Mucosa of gallbladder (tissue), 1 donor: ENCODE measurements at places on chromosomes 4 and X.

- no peak for DNase-seq
These were observed 104.1 kb downstream of the ZAR1 start for GRCh38 chr4:48594180-48594579.

DNA sequence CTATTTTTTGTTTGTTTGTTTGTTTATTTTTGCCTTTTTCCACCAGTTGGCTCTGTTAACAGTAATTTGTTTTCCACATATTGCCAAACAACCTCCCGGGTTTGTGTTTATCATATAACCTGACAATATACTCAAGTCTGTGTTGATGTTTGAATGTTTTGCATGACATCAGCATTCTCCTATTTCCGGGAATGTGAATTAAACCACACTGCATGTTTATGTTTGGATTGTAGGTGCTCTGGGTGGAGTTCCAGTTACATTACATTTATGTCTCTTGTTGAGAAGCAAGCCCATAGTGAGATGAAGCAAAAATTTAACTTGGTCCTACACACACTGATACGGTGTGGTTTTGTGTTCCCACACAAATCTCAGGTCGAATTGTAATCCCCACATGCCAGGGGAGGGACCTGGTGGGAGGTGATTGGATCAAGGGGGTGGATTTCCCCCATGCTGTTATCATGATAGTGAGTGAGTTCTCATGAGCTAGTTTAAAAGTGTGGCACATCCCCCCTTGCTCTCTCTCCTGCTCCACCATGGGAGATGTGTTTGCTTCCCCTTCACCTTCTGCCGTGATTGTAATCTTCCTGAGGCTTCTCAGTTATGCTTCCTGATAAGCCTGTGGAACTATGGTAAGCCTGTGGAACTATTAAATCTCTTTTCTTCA, 54.4 kb upstream of the CLNK start:
- DNase-seq, result no peak

DNA sequence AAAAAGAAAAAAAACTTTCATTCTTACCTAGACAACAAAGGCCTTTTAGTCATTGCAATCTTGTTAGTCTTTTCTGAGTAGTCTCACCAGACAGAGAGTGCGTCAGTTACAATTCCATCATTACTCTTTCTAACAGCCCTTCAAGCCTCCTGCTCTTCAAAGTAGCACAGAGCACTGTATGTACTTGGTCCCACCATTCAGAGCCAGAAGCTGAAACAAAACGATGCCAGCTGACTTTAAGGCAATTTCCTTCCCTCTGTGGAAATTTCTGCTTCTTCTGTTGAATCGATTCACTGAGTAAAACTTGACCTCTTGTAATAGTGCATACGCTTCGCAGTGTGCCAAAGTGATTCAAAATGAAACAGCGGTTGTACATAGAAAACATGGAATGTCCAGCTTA, 57.7 kb upstream of the TENM3 start:
- no peak for DNase-seq

GRCh38 chrX:14027511-14028019, 2.1 kb downstream of the GEMIN8 start:
- DNase-seq, result no peak

DNA sequence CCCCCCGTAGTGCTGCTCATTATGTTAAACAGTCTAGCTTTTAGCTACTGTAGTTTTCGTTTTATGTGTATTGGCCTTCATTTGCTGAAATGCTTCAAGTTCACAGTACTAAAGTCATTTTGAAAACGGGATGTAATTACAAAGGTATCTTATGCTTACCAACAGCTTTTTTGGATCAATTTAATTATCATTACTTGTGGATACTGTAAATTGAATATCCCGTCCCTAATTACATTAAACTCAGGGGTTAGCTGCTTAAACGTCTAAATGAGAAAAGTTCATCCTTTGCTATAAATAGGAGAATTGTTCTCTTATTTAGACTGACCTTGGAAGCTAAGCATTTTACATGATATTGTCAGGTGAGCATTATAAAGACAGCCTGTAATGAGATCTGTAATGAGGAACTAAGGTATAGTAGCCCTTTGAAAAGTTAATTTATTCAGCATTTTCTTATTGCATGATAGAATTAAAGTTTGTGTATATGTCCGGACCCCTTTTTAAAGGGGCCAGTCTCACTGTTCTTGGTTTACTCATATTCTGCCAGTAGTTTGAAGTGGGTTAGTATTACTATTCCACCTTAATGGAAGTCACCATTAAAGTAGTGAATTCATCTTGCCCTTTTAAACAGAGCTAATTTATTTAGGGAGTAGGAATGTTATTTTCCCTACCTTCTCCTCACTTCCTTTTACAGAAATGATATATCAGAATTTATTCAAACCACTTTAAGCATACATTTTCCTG, 252.6 kb downstream of the TENM3 start:
- DNase-seq, result no peak

- no peak for DNase-seq
These were observed 40.5 kb downstream of the FRYL start for GRCh38 chr4:48739560-48740019.

GRCh38 chr4:183348706-183349659, 26.8 kb upstream of the CLDN24 start:
- no peak for DNase-seq

- no peak for DNase-seq
These were observed 60.5 kb upstream of the SLC25A4 start for GRCh38 chr4:185082561-185082960.

DNA sequence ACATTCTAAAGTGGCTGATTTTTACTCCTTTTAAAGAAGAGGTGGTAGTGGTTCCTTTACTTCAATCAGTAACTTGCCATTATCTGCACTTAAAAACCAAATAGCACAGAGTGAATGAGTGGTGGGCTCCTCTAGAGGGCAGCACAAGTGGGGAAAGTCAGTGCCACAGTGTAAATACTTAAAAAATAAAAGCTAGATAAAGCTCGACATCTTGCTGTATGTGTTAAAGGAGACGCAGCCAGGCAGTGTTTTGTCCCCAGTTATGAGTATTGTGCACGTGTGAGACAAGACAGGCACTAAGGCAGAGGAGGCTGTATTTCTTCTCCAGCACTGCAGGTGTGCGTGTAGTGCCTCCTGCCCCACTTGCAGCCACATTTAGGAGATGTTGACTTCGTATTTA, 24.6 kb downstream of the NAP1L5 start:
- DNase-seq, result no peak

GRCh38 chrX:140799216-140799615, 89.7 kb downstream of the LINC00632 start:
- DNase-seq, result no peak

- DNase-seq, result no peak
These were observed 28.5 kb downstream of the EMCN start for GRCh38 chr4:100489305-100489704.

DNA sequence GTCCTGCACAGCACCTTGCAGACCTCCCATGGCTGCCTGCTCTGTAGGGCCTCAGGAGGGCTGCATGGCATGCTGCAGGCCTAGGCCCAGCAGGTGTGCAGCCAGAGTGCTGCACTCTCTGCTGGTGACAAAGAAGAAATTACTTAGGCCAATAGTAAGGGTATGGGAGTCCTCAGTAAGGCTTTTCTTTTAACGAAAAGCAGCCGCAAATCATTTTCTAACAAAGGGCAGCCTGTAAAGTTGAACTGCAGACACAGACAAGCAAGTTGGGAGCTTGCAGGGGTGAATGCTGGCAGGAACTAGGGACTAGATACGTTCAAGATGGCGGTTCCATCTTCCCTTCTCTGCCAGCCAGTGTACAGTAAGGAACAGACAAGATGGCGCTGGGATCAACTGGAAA, 22.4 kb upstream of the UBA6 start:
- no peak for DNase-seq

GRCh38 chr4:97507587-97508245, 635.6 kb downstream of the STPG2 start:
- no peak for DNase-seq

GRCh38 chr4:53196882-53197771, 168.7 kb downstream of the SCFD2 start:
- no peak for DNase-seq

- peak; percentile 33 for DNase-seq
These were observed 1.9 kb downstream of the GASK1B start for GRCh38 chr4:158170691-158171561.

DNA sequence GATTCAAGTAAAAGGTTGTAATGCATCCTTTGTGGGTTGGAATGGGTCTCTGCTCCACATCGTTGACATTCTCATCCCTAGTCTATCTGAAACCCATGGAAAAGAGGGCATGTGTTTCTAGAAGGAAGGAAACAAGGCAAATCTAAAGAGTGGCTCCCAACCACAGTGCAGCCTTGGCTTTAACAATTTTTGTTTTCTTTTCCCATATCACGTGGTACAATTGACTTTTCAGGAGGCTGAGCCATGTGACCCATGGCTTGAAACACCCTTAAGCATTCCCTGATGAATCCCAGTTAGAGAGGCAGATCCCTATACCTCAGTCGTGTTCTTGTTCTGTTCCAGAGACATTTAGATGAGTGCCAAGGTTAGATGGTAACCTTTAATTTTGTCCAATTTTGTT, 12.8 kb downstream of the DCUN1D4 start:
- no peak for DNase-seq

DNA sequence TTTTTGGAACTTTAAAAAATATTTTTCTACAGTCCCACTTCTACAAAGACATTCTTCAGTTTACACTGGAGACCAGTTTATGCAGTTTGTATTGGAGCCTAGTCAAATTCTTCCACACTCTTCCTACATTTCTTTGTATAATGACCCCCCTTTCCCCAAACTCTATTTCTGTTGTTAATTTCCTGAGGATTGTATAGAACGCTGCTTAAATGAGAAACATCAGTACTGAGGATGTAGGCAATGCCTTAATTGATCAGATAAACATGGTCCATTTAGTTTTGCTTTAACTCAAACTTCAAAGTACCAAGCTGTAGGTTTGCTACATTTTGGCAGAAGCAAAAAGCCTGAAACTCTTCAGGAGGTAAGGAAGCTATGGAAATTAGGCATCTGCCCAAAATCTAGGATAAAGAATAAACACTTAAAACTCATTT, 155.5 kb downstream of the SLC7A11 start:
- DNase-seq, result no peak

- DNase-seq, result no peak
These were observed 56.8 kb downstream of the TRPC5 start for GRCh38 chrX:112025753-112026152.

- DNase-seq, result no peak
These were observed 6.0 kb upstream of the AFP start for GRCh38 chr4:73429826-73430587.

- no peak for DNase-seq
These were observed 208.4 kb downstream of the GASK1B start for GRCh38 chr4:157964463-157964862.

DNA sequence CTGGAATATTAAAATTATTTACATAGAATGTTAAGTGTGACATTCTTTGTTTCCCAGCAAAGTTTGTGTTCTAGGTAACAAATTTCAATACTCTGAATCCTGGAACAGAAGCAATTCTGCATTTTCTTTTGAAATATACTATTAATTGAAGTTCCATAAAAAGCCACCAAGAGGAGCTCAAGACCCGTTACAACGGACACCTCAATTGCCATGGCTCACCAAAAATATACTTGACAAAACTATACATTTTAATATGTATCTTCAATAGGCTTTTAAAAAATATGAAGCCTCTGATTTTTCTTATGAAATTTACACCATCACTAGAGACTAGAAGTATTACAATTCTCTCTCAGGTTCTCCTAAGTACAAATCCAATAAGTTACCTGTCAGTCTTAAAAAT, 111.4 kb downstream of the NYX start:
- no peak for DNase-seq

DNA sequence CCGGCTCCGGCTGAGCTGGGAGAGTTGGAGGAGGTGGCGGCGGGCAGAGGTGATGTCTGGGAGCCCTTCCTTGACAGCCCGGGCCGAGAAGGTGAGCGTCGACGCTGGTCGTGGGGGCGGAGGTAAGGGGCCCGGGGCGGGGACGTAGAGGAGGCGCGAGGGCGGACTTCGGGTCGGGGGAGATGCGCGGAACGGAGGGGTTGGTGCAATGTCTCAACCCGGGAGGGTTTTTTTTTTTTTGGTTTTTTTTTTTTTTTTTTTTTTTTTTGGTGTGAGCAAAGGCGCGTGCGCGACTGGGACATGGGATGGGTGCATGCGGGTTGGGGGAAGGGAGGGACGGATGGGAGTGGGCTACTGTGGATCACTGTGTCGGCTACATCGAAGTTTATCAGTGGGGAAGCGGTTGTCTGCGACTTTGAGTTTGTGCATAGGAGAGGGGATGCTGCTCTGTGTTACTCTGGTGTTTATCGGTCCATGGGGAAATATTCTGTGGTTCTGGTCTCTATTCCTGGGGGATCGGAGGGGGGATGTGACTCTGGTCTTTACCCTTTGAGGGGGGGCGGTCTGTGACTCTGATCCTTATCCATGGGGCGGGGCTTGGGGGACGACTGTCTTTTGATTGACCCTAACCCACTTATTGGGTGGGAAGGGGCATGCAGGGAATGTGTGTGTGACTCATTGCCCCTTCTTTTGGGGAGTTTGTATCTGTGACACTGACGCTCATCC, 537 bp downstream of the RBM10 start:
- DNase-seq, result no peak

GRCh38 chrX:132948648-132949260, 9.7 kb downstream of the HS6ST2 start:
- DNase-seq, result no peak

DNA sequence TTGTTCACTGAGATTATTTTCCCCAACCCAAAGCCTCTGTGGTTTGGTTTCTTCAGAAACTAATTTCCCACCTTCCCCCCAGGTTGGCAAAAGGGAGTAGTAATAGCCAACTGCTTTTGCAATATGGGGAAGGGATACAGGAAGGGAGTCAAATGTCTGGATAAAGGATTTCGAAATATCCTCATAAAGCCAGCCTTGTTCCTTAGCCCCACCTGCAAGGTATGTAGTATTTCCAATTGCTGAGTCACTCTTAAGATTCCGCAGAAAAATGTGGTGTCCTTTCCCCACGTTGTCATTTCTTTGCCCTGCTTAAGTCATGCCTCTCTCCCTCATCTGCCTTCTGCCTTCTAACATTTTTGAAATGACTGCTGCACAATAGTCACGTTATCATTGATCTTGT, 138.8 kb upstream of the DCAF8L1 start:
- no peak for DNase-seq

- no peak for DNase-seq
These were observed 552.6 kb downstream of the PCDH19 start for GRCh38 chrX:99857455-99857854.

- DNase-seq, result no peak
These were observed 14.2 kb downstream of the ZNF185 start for GRCh38 chrX:152912106-152912505.

- no peak for DNase-seq
These were observed 125.6 kb downstream of the CDS1 start for GRCh38 chr4:84708406-84709135.

- no peak for DNase-seq
These were observed 1.9 kb upstream of the SHROOM2 start for GRCh38 chrX:9784332-9784731.
